ENCODE measurements at places on chromosomes 16 and 17.

DNA sequence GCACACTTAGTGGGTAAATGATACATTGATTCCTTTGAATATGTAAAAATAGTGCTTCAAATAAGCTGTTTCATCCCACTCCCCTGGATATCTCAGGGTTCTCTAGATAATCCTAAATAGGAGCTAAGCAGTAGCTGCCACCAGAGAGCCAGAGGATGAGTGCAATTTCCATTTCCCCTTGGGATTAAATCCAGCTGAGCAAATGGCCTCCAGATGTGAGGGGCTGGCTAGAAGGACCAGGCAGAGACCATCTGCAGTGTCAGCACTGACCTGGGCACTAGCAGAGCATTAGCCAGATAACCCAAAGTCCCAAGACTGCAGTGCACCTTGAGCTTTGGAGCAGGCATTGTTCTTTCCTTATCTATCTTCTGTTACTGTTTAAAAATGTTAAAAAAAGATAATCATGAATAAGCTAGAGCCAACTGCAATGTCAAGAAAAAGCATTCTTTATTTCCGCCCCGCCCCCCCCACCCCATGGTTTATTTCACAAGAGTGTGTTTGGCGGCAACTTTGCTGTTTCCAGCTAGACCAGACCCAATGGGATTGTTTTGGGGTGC lies 19.5 kb downstream of the GPR179 start:
- DNase-seq: no peak

DNA sequence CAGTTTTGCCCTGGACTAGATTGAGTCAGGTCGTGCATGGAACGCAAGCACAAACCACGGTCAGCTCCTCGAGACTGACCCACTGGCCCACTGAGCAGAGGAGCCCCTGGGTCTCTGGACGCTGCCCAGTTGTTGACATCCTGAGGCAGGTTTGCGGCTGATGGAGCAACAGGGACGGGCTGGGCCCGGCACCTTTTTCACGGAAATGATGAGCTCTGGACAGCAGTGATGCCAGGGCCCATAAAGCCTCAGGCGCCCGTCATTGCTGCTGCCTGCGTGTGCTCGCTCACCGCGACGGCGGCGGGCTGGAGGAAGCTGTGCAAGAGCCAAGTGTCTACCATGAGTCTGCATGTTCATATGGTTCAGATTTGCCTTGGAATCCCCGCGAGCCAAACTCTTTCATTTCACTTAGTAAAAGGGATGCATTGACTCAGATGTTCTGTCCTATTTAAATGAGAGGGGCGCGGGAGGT lies 30.8 kb upstream of the CRISPLD2 start:
- no peak for DNase-seq

DNA sequence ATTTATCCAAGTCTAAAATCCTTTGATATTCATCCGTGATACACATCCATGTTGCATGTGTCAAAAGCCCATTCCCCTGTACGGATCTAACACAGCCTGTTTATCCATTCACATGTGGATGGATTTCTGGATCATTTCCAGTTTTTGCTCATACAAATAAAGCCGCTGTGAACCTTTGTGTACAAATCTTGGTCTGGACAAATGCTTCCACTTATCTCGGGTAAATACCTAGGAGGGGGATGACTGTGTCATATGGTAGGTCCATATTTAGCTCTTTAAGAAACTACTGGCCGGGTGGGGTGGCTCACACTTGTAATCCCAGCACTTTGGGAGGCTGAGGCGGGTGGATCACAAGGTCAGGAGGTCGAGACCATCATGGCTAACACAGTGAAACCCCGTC lies 6.3 kb upstream of the TBCD start:
- DNase-seq: no peak

DNA sequence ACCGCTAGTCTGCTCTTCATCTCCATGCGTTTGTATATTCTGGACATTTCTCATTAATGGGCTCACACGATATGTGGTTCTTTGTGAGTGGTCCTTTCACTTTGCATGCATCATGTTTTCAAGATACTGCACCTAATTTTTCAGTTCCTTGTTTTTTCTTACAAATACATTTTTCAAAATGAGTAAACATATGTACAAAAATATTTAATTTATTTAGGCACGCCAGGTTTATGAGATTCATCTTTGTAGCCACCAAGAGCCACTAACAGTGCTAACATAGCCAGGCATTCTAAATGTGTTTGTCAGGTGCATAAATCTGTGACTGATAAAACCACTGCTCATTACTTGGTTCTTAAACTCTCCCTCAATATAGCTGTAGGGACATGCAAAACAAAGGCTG lies 375.3 kb downstream of the WWOX start:
- no peak for DNase-seq

GRCh38 chr16:49009204-49009603 lies 272.4 kb downstream of the CBLN1 start:
- no peak for DNase-seq

DNA sequence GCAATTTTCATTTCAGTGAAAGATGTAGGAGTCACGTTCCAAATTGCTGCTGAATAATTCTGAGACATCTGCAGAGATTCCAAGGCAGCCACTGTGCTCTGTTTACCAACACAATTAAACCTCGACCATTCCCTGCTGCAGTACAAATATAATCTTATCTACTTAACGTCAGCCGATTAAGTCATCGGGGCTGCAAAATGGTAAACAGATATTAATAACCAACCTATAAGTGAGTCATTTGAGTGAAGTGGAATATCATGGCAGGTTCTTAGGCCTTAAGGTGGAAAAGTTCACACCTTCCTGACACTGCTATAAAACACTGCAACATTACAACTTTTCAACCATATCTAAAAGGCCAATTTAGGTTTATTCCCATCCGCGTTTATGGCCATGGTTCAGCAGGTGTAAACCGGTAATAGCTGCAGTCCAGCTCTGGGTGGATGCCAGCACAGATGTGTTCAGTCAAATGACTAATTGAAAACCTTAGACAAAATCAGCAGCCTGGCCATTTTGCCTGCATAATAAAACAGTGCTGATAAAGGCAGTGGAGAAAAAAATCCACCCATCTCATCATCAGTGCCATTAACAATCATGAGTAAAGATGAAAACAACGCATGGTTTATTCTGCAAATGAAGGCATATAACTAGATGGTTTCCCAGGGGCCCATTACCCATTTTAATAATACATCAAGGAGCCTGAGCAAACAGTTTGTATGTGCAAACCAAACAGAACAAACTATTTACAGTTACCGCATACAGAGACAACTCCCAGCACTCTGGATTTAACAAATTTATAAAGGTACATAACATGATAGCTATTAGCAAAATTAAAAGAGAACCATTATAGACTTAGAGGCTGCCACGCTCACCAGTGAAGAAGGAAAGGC lies 202.9 kb upstream of the IRX3 start:
- DNase-seq: no peak

- DNase-seq: no peak
Observed at GRCh38 chr16:68227183-68227793, 8.6 kb downstream of the ESRP2 start.

DNA sequence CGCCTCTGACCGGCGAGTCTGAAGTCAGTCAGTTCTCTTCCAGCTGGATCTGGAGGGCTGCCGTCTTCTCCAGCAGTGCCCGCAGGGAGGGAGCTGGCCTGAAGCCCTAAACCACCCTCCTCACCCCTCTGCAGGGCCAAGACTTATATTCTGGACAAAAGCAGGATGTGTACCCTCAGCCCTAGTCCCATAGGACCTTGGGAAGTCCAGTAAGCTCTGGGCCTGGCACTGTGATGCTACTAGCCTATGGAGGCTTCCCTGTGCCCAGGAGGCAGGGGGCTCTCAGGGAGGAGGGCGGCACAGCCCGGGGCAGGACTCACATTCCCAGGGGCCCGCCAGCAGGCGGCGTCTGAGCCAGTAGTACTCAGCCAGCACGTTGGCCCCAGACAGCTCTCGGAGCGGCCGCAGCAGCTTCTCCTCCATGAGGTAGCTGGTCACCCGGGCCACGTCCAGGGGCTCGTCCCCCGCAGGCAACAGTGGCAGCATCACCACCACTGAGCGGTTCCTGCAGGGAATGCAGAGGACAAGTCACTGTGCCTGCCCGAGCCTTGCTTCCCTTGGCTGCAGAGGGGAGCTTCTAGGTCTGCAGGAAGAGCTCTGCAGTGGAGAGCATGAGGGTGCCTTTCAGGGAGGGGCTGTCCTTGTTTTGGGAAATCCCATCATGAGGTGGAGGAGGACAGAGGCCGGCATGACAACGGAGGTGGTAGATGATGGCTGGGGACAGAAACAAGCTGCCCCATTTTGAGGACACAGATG lies 41.7 kb downstream of the RMI2 start:
- DNase-seq: no peak

- DNase-seq: no peak
Observed at GRCh38 chr17:36136439-36136838, 32.8 kb downstream of the CCL4 start.

GRCh38 chr16:65744401-65744800 lies 622.1 kb upstream of the CDH5 start:
- no peak for DNase-seq

DNA sequence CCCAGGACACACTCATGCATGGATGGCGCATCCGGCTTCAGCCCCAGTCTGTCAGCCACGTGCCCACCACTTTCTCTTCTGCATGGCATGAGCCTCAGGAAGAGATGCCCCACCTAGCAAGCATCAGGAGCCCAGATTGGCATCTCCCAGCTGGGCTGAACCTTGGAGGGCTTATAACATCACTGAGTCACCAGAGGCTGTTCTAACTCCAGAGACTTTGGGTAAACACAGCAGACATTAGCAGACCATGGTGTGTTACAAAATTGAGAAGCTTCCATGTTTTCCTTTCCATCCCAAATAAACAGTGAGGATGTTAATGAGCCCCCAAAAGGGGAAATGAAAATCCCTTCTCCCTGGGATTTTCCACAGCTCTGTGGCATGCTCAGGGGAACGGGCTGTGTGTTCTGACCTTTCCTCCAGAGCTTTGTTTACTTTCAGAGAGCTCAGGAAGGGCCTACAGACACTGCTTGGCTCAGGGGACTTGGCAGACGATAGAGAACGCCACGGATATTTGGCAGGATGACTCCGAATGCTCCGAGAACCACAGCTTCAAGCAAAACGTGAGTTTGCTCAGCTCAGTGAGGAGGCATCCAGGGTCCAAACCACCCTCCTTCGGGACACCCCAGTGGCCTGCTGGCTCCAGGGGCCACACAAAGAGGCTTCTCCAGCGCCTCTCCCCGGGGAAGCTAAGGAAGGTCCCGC lies 16.5 kb downstream of the GLP2R start:
- DNase-seq: no peak

- no peak for DNase-seq
Observed at GRCh38 chr17:48909783-48910182, 1.6 kb downstream of the UBE2Z start.

DNA sequence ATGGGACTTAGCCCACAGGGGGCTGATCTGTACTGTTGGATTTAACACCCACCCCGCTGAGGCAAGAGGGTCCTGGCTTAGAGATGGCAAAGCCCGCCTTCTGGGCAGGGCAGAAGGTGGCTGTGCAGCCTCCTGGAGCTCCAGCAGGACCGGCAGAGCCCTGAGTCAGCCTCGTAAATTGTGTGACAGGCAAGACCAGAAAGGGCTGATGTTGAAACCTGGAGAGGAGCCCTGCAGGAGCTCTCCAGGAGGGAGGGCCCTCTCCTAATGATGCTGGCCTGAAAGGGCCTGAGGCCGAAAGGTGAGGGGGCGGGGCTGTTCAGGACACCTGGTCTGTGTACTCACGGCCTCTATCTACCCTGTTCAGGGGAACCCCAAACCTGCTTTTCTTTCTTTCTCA lies 22.5 kb upstream of the MYO15B start:
- no peak for DNase-seq

GRCh38 chr16:47037396-47037745 lies 63.9 kb upstream of the DNAJA2 start:
- DNase-seq: no peak

DNA sequence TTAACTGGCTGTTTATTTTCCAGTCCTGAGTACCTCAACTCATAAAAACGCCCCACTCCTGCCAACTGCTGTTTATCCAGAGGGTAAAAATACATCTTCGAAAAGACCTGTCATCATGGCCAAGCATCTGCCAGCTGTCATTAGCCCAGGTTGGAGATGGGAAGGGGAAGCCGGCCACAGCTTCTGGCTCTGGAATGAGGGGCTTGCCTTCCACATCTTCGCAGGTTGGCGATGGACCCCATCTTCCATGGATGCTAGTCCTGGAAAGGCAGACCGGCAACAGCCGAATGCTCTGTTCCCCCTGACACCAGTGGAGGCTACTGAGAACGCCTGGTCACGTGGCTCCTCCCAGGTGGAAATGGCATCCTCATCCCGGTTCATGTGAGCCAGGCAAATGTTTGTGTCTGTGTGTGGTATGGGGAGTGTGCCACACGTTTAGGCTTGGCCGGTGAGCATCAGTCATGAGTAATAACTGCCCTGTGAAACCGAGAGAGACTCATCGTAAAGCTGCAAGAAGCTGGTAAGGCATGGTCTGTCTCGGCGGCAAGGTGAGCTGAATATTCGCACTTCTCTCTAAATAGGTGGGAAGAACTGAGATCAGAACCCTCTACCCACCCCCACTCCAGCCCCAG lies 420 bp upstream of the KRTAP17-1 start:
- no peak for DNase-seq

- DNase-seq: no peak
Observed at GRCh38 chr17:45222014-45222288, 266 bp downstream of the FMNL1 start.

- no peak for DNase-seq
Observed at GRCh38 chr17:65058146-65058545, 1.6 kb upstream of the GNA13 start.

- no peak for DNase-seq
Observed at GRCh38 chr16:87499189-87499486, 6.3 kb upstream of the ZCCHC14 start.

- DNase-seq: no peak
Observed at GRCh38 chr16:58615280-58615679, 14.3 kb downstream of the CNOT1 start.

All from activated naive CD8-positive, alpha-beta T cell treated with anti-CD3 and anti-CD28 coated beads, Interleukin-2, amount 50 U/mL, for 16 hours (primary cell).